ENCODE measurements at places on chromosomes 5 and 9.

GRCh38 chr9:117080765-117081390 is 334.0 kb downstream of the ASTN2 start:
- H3K36me3 ChIP-seq: no peaks in the 10 kb centered on the region
- H3K27ac ChIP-seq: no peak overlapping the region
- H3K27me3 ChIP-seq: no peaks in the 10 kb centered on the region
- H3K4me3 ChIP-seq: no peak overlapping the region
- no peak for DNase-seq

DNA sequence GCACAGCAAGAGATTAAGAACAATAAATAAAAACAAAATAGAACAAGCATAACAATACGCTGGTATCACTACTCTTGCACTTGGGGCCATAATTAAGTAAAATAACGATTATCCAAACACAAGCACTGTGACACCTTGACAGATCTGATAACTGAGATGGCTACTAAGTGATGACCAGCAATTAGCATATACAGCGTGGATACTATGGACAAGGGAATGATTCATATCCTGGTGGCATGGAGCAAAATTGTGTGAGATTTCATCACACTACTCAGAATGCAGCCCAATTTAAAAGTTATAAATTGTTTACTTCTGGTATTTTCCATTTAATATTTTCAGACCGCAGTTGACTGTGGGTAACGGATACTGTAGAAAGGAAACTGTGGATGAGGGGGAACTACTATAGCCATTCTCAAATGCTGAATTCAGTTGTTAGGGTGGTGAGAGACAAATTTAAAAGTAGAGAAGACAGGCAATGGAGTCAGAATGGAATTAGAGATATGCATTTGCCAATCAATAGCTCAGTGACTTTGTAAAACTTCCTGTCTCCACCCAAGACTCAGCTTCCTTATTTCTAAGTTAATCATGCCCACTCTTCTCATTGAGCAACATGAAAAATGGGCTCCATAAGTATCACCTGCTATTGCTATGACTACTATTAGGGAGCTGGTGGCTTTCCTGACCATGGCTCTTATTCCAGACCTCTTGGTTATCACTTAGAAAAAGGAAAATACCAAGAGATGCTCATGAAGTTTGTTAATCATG is 300.8 kb downstream of the TRIM32 start:
- no peaks in the 10 kb centered on the region for H3K36me3 ChIP-seq
- H3K4me1 ChIP-seq: no peaks in the 10 kb centered on the region

DNA sequence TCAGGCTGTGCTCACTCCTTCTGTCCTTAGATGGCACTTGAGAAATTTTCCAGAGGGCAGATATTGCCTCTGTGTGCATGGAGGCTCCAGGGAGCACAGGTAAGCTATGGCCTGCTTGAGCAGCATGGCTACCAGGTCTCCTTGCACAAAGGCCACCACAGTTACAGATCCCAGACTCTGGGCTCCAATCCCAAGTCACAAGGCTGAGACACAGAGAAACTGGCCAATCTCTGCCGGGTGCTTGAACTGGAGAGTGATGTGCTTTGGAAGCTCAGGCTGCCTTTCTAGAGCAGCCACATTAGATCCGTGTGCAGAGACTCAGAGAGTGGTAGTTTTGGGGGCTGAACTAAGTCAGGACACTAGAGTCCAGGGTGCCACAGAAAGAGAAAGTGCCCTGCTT is 145.7 kb downstream of the SEMA6A start:
- no peak for DNase-seq
- no peaks in the 10 kb centered on the region for H3K4me1 ChIP-seq
- H3K36me3 ChIP-seq: peaks cover 37% of the 10 kb centered on the region
- H3K4me3 ChIP-seq: no peak overlapping the region

- H3K36me3 ChIP-seq: no peaks in the 10 kb centered on the region
- H3K27ac ChIP-seq: no peak overlapping the region
- DNase-seq: no peak
- no peak overlapping the region for H3K4me3 ChIP-seq
- H3K4me1 ChIP-seq: no peaks in the 10 kb centered on the region
Observed at GRCh38 chr9:117411547-117411946, 3.3 kb downstream of the ASTN2 start.

DNA sequence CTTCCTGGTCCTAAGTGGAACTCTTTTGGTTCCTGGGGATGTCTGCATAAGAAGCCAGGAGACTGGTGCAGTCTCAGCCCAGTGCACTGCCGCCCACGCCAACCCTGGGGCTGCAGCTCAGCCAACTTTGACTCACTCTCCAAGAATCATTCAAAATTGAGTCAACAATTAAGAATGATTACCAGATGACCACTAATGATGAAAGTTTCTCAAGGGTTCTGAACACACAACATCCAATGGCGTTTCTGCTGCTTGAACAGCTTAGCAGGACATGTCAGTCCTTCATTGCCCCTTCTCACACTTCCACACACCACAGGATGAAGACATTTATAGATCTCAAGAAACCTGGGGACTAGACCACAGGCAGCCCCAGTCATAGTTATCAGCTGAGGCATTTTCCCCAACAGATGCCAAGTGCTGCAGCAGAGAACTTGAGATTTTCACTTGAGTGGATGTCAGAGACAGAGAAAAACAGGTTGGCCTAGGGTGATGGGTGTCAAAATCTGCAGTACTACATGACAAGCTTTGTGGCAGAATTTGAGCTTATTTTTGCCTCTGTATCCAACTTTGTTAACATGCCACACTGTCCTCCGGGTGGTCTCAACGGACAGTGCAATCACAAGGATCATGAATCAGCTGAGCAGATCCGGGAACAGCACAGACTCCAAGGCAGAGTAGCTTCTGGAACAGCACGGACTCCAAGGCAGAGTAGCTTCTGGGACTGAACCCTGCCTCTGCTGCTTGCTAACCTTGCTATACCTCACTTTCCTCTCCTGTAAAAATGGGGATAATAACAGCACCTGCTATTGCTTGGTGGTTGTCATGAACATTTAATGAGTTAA is 356.1 kb downstream of the SPOCK1 start:
- H3K4me3 ChIP-seq: no peak overlapping the region
- peaks cover 3% of the 10 kb centered on the region for H3K27me3 ChIP-seq
- H3K36me3 ChIP-seq: no peaks in the 10 kb centered on the region
- no peak for DNase-seq
- no peak overlapping the region for H3K27ac ChIP-seq

DNA sequence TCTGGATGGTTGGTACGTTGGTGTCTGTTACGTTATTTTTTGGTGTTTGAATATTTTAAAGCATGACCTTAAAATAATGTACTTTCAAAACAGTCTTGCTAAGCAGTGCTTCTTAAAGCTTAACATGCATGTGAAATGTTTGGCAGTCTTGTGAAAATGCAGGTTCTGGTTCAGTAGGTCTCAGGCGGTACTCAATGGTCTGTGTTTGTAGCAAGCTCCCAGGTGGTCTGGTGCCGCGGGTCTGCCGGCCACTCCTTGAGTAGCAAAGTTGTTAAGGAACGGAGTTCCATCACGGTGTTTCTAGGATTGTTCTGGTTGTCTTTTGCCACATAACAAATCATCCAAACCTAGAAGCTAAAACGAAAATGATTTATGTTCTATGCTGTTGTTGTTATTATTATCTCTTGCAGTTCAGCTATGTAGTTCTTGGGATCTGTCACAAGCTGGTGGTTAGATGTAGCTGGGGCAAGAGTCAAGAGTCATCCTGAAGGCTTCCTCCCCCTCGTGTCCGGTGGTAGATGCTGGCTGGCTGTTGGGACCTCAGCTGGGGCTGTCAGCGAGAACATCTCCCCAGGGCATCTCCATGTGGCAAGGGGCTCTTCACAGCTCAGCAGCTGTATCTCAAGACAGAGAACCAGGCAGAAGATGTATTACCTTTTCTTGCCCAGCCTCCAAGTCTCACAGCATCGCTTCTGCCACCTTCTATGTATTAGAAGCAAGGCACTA is 186.8 kb downstream of the PALM2AKAP2 start:
- H3K4me3 ChIP-seq: peak overlapping the region; percentile 80
- peak; percentile 41 for DNase-seq
- H3K4me1 ChIP-seq: peaks cover 60% of the 10 kb centered on the region

Data from memory B cell (primary cell).